Mesothelial cell of epicardium (in vitro differentiated cells): ENCODE measurements at places on chromosomes 2 and 18.
A peak's percentile ranks its signal among the peaks of the same experiment; 100 is the strongest.

- DNase-seq, result no peak
These were observed 50.1 kb downstream of the THOC1 start for GRCh38 chr18:217532-218336.

GRCh38 chr2:219514196-219514761, at the start of gene ASIC4:
TSS of gene ASIC4 (plus strand) at chr2:219514482. CDS start at chr2:219514725, 243 bp downstream.
- DNase-seq, result no peak

DNA sequence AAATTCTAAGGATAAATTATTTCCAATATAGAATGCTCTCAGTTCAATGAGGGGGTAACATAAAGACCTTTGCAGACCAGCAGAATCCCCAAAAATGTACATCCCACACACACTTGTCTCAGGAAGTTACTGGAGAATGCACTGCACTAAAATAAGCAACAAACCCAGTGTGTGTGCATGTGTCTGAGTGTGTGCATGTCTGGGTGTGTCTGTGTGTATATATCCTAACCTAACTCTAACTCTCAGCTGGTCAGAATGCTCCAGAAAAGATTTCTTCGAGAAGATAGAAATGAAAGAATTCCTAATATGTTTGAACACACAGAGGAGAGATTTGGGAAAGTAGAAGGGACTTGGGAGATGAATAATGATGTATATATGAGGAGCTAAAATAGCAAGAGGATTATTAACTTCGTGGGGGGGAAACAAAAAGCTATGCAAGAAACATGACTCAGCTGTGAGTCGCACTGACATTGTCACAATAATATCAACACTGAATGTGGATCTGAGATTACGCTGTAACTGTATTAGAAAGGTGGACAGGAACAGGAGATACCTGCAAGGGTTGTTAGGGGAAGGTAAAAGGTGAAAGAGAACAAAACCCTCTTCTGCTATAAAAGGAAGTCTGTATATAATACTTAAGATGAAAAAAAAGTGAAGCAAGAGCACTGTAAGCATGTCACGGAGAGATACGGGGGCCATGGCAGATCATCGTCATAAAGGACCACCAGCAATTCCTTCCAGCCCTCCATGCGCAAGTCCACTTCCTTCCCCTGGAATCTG, 11.1 kb downstream of the COLEC12 start:
- DNase-seq, result no peak

GRCh38 chr2:1626271-1626681, 118.0 kb downstream of the PXDN start:
- DNase-seq, result no peak

DNA sequence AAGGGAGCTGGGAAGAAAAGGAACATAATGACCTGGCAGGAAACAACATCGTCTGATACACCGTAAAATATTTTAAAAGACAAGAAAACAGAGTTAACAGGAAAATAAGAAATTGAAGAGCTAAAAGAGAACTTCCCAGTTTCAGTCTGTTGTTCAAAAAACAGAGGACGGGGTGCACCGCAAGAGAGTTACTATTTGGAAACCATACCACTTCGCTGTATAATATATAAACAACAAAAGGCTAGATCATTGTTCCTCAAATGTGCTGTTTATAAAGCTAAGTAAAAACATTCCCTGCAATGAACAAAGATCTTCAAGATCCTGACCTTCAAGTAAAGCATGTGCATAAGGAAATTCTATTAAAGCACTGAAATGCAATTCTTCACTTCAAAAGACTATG, 2.1 kb downstream of the PPP3R1 start:
- no peak for DNase-seq

DNA sequence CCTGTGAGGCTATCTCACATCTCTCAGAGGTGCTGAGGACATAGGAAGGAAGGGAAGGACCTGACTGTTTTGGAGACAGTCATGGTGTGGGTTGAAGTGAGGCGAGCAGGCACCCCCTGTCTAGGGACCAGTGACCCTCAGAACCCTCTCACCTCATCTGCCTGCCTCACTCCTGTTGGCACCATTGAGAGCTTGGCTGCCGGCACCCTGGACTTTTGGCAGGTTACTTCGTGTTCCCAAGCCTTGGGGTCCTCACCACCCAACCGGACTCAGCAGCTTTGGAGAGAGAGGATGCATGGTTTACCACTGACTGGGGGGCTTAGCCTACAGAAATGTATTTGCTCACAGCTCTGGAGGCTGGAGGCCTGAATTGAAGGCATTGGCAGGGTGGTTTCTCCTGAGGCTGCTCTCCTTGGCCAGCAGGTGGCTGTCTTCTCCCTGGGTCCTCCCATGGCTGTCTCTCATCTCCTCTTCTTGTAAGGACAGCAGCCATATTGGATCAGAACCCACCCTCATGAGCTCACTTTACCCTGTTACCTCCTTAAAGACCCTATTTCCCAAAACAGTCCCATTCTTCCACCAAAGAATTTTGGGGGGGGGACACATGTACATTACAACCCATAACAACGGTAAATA, 142.0 kb downstream of the TSN start:
- no peak for DNase-seq

DNA sequence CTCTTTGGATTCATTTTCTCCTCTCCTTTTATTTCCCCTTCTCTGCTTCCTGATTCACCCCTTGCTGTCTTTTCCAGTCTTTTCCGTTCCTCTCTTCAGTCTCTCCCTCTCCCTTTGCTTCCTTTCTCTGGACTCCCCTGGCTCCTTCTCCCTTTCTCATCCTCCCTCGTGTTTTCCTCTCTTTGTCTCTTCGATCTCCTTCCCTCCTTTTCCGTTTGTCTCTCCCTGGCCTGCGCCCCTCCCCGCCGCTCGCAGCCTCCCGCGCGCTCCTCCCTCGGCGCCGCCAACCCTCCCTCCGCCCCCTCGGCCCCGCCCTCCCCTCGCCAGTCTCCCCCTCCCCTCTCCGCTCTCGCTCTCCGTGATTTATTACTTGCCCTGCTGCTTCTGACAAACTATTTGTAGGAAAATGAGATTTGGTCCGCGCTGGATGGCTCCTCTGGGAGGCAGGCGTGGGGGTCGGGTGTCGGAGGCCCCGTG, 46.0 kb upstream of the PAX8 start:
- peak; percentile 73 for DNase-seq

- DNase-seq, result no peak
These were observed 49.7 kb upstream of the ZNF397 start for GRCh38 chr18:35190948-35191697.

DNA sequence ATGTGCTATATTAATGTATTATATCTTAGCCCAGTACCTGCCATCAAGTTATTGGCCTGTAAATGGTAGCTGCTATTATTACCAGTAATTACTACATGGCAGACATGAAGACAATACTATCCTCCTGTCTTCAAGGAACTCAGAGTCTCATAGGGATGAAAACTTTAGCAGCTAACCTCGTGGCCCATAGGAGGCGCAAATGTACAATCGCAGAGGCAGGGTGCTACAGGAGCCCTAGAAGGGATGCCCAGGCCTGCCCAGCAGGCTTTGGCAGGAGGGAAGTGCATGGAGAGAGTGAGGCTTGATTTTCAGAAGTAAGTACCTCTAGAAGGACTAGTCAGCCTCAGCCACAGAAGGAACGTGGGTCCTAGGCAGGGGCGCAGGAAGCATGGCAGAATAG, 44.7 kb upstream of the KIDINS220 start:
- DNase-seq, result no peak

DNA sequence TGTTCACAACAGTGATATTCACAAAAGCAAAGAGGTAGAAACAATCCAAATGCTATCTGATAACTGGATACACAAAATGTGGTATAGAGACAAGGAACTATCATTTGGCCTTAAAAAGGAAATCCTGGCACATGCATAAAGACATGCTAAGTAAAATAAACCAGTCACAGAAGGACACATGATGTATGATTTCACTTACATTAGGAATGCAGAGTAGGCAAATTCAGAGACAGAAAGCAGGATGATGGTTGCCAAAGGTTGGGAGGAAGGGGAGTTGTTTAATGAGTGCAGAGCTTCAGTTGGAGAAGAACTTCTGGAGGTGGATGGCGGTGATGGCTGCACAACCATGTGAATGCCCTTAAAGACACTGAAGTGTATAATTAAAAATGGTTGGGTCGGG, 38.1 kb downstream of the ATP8B1 start:
- DNase-seq, result no peak

- DNase-seq, result no peak
These were observed 339.2 kb upstream of the SALL3 start for GRCh38 chr18:78640246-78640995.

DNA sequence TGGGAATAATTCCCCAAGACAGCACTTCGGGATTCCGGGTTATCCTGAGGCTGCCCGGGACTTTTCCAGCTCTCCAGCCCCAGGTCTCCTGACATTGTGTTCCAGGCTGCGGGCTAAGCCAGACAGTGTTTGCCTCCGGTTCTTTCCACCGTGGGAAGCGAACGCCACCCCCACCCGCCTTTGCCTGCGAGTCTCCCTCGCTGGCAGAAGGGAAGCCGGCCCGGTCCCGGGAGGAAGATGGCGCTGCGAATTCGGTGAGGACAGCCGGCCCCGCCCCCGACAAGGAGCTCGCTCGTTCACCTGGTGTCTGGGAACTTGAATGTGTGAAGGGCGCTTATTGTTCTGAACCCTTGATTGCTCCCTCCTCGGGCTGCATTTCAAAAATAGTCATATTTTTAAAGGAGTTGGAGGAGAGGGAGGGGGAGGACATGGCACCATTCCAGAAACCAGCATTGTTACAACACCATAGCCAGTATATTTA, 2.9 kb downstream of the LRATD1 start:
- peak; percentile 60 for DNase-seq

DNA sequence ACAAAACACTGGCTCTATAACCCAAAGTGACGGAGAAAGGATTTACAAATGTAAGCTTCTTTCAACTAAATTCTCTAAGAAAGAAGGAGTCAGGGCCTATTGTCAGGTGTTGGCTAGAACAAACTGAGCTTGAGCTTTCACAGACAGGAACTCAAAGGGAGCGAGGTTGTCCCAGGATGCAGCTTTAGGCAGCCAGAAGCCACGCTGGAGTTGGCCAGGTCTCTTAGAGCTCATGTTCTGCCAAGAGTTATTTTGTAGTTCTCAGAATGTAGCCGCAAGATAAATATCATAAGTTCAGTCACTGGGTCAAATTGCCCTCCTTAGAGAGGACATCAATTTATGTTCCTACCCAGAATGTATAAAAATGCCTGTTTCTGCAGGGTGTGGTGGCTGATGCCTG, 54.1 kb upstream of the GREB1L start:
- no peak for DNase-seq

GRCh38 chr2:147846412-147847081, 1.7 kb downstream of the ACVR2A start:
- DNase-seq, result no peak

DNA sequence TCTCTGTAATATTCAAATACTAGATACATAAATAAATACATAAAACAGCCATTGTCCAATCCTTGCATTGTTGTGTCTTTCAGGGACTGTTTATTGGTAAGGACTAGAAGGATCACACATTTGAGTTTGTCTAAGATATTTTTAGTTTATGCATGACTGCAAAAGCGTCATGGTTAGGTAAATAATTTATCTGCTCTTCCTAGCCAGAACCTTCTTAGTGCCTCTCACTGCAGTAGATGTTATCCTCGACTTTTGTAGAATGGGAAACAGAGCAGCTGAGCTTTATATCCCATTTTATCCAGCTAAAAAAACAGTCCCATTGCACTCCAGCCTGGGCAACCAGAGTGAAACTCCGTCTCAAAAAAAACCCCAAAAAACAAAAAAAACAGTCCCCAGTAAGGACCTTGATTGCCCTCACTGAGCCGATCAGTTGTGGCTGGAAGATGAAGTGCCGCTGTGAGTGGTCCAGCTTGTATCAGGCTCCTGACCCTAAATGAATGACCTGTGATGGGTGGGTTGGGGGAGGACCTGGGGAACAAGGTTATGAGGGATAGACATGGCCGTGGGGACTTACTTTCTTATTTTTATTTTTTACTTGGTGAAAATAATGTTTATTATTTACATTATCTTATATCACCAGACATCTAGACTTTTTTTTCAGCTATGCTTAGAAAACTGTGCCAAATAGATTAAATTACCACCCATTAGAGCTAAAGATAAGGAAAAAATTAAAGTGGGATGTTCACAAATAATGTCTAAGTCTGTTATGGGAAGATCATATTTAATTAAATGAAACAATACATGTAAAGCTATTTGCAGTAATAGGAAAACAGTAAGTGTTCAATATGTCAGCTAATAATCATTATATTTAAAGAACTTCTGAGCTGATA, 10.9 kb upstream of the ADAM23 start:
- no peak for DNase-seq

GRCh38 chr2:143581134-143581533, 451.9 kb downstream of the ARHGAP15 start:
- no peak for DNase-seq

DNA sequence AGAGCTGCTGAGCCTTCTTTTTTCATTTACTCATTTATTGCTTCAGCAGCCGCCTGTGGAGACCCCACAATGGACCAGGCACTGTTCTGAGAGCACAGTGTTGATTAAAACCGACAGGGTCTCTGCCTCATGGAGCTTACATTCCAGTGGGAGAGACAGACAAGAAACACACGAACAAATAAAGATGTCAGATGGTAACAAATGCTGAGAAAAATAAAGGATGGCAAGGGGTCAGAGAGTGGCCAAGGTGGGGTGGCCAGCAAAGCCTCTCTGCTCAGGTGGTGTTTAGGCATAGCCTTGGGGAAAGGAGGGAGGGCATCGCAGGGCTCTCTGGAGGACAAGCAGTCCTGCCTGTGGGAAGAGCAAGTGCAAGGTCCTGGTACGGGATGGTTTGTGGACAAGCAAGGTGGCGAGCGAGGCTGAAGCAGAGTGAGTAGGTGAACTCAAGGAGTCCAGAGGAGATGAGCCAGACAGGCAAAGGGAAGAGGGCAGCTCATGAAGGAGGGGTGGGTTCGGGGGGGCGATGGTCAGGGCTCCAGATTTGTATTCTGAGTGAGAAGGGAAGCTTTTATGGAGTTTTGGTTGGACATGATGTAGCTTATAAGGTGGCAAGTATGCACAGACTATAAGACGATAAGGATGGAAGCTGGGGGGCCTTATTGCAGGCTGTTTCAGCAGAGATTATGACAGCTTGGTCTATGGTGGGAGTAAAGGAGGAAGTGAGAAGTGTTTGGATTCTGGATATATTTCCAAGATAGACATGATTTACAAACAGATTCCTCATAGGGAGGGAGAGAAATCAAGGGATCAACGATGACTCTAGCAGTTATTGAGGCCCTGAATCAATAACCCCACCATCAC, 8.8 kb upstream of the ITGB6 start:
- DNase-seq, result no peak

DNA sequence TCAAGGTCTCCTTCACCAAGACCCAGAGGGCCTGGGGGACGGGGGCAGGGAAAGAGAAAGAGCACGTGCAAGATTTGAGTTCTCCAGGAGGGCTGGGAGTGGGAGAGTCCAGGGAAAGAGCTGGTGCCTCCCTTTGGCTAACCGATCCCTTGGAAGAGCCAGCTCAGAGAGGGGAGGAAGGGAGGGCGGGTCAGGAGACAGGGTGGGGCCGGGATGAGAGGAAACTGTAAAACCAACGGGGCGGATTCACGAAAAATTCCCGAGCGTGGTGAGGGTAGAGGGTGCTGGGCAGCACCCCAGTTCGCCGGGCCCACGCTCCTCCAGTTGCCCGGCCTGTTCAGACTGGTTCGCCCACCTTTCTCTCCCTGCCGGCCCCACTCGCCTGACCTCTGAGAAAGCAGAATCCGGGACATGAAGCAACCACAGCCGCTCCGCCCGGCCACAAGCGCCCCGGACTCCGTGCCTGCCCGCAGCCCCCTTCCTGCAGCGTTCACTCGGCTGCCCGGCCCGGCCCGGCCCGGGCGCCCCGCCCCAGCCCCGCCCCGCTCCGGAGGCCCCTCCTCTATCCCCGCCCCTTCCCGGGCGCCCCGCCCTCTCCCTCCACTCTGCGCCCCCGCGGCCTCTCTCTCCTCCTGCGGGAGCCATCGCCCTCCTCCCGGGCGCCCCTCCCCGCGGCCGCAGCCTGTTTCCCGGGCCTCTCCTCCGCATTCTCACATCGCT, 230.9 kb upstream of the SMAD2 start:
- DNase-seq, result peak; percentile 89

GRCh38 chr2:112938904-112939303, 27.9 kb downstream of the IL37 start:
- no peak for DNase-seq
